Activated T-cell treated with anti-CD3 and anti-CD28 coated beads for 4 hours (primary cell): ENCODE measurements at places on chromosomes 12 and 14.
A peak's percentile ranks its signal among the peaks of the same experiment; 100 is the strongest.

- DNase-seq: no peak
Measured at GRCh38 chr12:25518512-25518911, 34.6 kb downstream of the LMNTD1 start.

DNA sequence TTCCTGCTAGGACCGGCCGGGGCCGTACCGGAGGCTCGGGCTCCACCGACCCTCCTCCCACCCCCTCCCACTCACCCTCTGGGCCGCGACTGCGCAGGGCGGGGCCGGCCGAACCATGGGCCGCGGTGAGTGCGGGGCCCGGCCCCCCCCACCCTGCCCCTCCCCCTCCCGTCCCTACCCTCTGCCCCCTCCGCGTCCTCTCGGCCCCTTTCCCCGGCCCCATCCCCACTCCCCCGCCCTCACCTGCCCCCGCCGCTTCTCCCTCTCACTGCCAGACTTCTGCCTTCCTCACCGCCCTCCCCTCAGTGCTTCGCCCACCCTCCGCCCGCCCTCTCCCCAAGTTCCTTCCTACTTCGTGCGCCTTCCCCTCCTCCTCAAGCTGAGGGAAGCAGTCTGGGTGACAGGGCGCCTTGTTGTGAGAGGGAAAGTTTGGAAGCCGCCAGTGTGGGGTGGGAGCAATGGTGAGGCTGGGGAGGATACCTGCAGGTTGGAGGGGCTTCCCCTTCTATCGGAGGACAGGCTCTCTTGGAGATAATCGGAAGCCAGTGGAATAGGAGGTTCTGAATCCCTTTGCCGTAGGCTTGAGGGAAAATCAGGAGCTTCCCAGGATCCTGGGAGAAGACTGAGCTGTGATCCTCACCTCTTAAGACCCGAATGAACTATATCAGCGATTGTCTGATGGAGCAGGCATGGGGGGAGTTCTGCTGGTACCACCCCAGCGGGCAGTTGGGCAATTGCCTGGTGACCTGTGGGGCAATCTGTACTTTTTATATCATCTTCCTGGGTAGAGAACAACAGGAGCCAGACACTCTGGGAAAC lies 472 bp downstream of the MBD6 start:
- DNase-seq: peak; percentile 40

GRCh38 chr12:78101113-78101876 lies 270.6 kb downstream of the NAV3 start:
- no peak for DNase-seq

DNA sequence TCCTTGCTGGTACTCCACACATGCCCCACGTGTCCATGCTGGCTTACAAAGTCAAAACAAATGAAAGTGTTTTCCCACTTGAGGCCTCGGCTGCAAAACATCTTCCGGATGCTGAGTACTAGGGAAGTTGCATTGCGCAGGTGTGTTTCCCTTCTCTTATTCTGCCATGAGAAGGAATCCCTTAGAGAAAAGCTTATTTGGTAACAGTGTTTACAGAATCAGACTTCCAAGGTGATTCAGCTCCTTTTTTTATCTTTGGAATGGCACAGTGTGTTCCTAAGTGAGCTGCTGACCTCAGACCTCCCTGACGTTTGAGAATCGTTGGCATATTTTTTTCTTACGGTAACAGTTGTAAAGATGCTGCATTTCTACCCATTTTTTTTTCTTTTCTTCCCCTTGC lies 211.3 kb downstream of the ESR2 start:
- DNase-seq: no peak

DNA sequence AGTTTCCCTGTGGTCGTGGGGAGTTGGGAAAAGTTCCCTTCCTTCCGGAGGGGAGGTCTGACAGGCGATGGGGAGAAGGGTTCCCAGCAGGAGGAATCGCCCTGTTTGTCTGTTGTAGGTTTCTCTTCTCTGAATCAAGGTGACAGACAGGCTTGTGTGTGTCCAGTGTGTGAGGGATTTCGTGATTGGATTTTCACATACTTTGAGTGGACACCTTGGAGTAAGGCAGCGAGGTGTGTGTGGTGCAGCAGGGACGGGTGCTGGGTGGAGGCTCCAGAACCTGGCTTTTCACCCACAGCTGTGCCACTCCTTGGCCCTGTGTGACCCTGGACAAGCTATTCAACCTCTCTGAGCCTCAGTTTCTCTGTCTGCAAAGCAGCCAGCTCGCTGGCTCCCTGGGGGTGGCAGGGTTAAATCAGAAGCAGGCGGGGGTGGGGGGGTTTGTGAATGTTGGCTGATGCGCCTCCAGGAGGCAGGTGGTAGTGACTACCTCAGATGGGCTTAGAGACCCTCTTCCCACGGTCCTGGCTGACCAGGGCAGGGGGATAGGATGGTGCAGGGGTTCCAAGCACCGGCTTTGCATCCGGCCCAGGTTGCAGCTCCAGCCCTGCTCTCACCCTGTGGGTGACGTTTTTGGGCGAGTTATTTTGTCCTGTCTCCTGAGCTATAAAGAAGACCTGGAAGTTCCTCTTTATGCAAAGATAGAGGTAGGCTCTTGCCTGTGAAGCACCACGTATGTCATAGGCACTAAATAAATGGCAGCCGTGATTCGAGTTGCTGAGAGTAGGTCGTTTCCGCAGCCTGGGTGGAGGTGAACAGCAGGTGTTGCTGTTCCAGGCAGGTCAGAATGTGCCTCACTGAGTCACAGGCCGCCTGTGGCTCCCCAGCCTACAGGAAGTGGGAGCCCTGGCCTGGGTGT lies 679 bp downstream of the BDKRB2 start:
- no peak for DNase-seq

- DNase-seq: no peak
Measured at GRCh38 chr12:22971701-22972191, 346.8 kb downstream of the ETNK1 start.

DNA sequence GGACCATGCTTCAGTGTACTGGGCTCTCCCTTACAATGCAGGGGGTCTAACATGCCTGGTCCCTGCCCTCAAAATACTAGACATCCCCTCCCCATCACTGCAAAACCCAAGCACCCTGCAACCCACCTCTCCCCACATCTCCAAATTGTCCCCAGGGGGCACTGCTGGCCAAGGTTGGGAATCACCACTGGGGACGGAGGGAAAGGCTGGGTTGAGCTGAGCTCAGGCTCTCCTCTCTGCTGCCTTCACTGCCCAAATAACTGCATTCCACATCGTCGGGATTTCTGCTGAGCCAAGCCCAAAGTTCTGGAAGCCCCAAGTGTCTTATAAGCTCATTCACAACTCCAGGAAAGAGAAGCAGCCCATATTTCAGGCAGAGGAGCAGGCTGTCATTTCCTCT lies 69.6 kb downstream of the NT5DC3 start:
- no peak for DNase-seq

DNA sequence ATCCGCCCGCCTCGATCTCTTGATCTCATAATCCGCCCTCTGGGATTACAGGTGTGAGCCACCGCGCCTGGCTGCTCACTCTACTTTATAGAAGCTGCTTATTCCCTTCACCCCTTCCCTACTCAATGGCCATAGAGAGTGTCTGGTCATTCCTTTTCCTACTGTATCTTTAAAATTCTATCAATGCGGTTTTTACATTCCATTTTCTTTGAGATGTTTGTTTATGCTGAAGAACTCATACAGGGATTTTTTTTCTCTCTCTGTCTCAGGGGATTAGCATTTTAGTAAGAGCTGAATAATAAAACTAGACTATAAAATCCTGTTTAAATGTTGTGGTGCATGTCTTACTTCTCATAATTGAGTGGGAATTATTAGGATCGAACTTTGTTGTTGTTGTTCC lies 218.6 kb upstream of the FOXN3 start:
- no peak for DNase-seq

- DNase-seq: no peak
Measured at GRCh38 chr12:1656902-1657301, 27.9 kb downstream of the WNT5B start.

GRCh38 chr12:13278249-13278787 lies 81.8 kb downstream of the EMP1 start:
- DNase-seq: peak; percentile 34

GRCh38 chr12:119727600-119728443 lies 59.9 kb downstream of the PRKAB1 start:
- DNase-seq: no peak

- no peak for DNase-seq
Measured at GRCh38 chr14:95407354-95407753, 87.6 kb upstream of the CLMN start.

DNA sequence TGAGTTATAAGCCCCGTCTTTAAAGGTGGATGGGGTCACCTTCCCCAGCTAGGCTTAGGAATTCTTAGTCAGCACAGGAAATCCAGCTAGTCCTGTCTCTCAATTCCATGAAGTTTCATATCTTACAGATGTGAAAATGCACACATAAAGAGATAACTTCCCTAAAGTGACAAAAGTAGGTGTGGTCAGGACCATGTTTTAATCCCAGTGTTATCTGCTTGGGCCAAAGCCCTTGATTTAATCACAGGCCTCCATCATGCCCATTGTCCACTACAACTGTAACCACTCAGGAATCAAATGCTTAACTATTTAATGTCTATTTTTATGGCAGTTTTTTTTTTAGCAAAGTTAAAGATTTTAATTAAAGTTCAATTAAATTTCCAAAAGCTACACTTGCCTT lies 194.4 kb upstream of the BTG1 start:
- no peak for DNase-seq
